Caco-2 (cell line): ENCODE measurements at places on chromosomes 11 and 22.

DNA sequence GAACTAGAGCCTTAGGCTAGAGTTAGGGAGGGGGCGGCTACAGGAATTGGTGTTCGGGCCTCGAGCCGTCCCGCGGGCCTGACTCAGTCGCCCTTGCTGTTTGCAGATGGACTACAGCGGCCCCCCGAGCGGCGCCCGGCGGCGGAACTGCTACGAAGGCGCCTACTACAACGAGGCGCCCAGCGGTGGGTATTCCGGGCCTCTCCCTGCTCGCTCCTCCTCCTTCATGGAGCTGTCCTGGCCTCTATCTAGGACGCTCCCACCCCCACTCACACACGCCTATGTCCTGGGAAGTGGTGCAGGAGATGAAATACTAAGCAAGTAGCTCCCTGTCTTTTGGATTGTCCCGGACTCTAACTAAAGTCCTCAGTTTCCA is 1.4 kb downstream of the MYOD1 start:
- DNase-seq, result no peak

DNA sequence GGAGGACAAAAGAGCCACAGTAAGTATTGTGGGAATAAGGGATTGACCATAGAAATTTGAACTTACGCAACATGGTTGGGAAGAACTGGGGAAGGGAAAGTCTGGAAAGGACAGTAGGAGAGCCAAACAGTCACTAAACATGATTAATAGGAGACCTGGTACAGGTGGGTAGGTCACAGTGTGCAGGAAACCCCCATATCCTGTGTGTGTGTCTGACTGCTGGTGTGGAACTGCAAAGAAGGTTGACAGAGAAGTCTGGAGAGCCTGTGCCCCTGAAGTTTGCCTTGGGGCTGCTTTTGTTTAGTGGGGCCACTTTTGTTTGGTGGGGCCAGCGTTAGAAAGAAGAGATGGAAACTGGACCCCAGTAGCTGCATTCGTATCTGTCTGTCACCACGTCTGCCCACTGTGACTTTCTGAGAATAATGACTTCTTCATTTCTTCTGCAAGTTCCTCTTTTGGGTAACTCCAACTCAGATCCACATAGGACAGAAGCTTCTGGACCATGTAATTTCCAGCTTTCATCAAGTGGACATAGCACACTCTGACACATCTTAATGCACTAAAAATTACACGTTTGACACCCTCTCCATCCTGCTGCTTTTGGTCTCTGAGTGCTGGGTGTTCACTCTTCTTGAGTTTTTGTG is 126.8 kb upstream of the RAG2 start:
- no peak for DNase-seq

- DNase-seq, result no peak
These were observed 110.3 kb downstream of the ARHGAP20 start for GRCh38 chr11:110601936-110602335.

- DNase-seq, result no peak
These were observed 56.6 kb downstream of the LMO2 start for GRCh38 chr11:33835143-33835878.

DNA sequence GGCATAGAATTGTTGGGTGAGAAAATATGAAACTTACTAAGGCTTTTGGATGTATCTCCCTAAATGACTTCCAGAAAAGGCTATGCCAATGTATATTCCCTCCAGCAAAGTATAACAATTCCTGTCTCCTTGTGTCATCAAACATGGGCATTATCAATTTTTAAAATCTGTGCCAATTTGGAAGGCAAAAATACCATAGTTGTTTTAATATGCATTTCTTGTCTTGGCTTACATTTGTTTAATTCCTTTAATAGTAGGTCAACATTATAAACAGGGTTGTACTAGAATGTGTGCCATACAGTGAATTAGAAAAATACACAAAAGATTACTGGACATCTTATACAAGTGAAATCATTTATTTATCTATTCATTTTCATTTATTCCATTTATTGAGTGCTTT is 41.6 kb downstream of the DCUN1D5 start:
- no peak for DNase-seq

DNA sequence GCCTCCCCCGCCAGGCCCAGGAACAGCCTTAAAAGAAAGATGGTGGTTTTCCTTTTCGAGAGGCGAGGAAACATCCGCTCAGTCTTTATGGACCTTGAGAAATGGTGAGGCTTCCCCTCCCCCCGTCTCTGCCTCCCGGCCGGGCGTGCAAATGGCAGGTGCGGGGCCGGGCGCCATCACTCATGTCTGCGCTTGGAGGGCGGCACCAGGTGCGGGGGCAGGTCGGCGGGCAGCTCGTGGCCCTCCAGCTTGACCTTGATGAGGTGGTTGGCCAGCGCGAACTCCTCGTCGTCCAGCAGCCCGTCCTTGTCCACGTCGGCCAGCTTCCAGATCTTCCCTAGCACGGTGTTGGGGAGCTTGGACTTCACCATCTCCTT is 9.7 kb upstream of the CDC42BPG start:
- no peak for DNase-seq

DNA sequence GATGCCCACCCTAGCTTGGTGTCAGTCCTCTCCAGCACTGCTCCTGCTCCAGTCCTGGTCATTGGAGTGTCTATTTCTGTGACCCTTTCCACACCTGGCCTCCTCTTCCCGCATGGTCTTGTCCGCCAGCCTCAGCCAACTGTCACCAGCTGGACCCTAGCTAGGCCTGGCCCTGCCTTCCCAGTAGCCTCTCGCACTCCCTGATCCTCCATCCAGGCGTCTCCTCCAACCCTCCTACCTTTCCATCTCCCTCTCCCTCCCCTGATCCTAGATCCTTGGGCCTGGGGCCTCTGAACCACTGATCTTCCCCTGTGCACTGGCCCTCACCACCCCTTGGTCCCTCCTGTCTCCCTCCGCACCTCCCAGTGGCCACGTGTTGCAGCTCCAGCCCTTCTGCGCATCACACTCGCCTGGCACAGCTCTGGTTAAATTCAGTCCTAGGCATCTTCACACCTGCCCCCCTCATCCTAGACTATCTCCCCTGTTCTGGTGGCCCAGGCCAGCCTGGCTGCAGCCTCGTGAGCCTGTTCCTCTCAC is 9.9 kb downstream of the SYNGR1 start:
- no peak for DNase-seq

DNA sequence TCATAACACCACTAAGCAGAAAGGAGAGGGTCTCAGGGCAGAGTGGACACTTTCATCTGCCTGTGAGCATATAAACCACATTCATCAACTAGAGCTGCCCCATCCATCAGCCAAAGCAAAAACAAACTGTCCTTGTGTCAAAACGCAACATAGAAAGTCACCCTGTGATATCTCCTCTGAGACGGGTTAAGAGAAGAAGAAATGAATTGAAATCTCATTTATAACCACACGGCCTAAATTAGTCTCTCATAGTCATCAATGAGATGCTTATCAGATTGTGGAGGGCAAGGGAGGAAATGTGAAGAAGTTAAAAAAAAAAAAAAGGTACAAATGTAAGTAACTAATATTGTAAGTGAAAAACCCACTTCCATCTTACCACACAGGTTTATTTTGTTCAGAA is 75.7 kb downstream of the SIK3 start:
- no peak for DNase-seq

DNA sequence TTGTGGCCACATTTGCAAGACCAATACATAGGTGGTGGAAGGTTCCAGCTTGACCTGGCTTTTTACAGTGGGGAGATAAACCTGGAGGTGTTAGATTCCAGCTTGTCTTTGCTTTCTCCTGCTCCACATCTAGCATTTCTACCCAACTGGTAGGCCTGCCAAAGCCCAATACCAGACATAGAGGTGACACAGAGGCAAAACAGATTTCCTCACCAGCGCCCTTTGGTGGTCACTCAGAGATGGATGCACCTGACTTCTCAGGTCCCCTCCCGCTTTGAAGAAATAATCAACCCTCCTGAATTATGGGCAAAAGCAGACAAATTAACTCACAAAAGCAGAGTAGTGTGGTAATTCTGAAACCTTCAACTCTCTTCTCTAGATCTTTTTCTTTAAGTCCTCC is 1356.2 kb downstream of the FAM181B start:
- no peak for DNase-seq

GRCh38 chr11:72209101-72209500 is 7.5 kb upstream of the FOLR2 start:
- no peak for DNase-seq

- no peak for DNase-seq
These were observed 56.6 kb upstream of the PRDM11 start for GRCh38 chr11:45089676-45090499.

DNA sequence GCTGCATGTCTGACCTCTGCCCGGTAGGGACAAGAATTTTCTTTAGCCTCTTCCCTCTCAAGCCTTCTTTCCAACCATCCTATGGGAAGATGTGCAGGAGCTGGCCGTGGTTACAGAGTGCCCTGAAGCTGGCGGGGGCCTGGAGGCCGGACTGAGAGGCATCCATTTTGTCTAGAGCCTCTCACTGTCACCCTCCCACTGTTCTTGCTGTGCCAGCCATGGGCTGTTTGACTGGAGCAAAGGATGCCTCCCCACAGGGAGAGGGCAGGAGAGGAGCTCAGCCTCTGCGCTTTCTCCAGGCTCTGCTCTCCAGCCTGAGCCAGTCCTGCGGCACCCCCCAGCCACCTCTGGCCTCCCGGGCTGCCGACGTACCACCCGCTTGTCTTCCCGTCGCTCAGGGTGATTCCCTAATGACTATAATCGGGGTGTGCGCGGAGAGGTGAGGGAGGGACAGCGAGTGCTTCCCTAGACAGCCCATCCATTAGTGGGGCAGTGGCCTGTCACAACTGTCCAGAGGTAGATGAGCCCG is 123.8 kb downstream of the NECTIN1 start:
- no peak for DNase-seq
